ENCODE measurements at places on chromosomes 2 and 18. TPM values are rescaled to one million over a fixed set of nuclear protein-coding genes. Genes with fewer than 3 reads are reported as not detected.

LYG2 gene
- polyA plus RNA-seq: not detected

SPR gene
- polyA plus RNA-seq: not detected

RAB12 gene
- polyA plus RNA-seq: 1.0 TPM

IL18RAP gene
- not detected for polyA plus RNA-seq

TRIM43 gene
- not detected for polyA plus RNA-seq

TPGS2 gene
- 50.9 TPM for polyA plus RNA-seq

CYP26B1 gene
- not detected for polyA plus RNA-seq

- peaks cover 8% of the 10 kb centered on the region for H3K27me3 ChIP-seq
- no peak for DNase-seq
- H3K4me3 ChIP-seq: no peak overlapping the region
- no peaks in the 10 kb centered on the region for H3K4me1 ChIP-seq
- H3K36me3 ChIP-seq: no peaks in the 10 kb centered on the region
- no peak overlapping the region for H3K27ac ChIP-seq
Measured at GRCh38 chr2:33033606-33034081, 86.9 kb downstream of the LTBP1 start.

DNA sequence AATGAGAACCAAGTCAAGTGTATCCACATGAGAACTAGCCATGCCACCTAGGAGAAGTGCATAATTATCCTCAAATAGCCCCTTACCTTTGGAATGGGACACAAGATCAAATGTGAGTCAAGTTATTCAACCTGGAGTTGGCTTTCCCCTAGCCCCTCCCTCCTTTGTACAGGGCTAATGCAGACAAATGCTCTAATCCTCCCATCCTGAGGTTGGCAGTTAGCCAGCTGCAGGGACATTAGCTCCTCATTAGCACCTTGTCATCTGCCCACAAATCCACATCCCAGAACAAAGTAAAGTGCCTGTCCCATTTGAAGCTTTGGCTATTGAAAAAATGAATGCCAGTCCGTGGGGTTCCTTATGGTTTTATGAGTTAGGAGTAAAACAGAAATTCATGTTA lies 294.1 kb upstream of the FANCL start:
- no peak for DNase-seq
- H3K4me1 ChIP-seq: no peaks in the 10 kb centered on the region

GRCh38 chr18:75984853-75985252 lies 510.2 kb downstream of the ZNF516 start:
- no peak overlapping the region for H3K4me3 ChIP-seq
- no peaks in the 10 kb centered on the region for H3K4me1 ChIP-seq
- no peak overlapping the region for H3K27ac ChIP-seq
- no peaks in the 10 kb centered on the region for H3K36me3 ChIP-seq

GRCh38 chr18:74652392-74652988 lies 54.8 kb downstream of the ZNF407 start:
- H3K36me3 ChIP-seq: peaks cover 7% of the 10 kb centered on the region
- no peaks in the 10 kb centered on the region for H3K27me3 ChIP-seq
- peaks cover 1% of the 10 kb centered on the region for H3K4me1 ChIP-seq
- no peak overlapping the region for H3K4me3 ChIP-seq
- peak; percentile 5 for DNase-seq
- H3K27ac ChIP-seq: no peak overlapping the region

- peaks cover 29% of the 10 kb centered on the region for H3K27me3 ChIP-seq
- H3K4me3 ChIP-seq: no peak overlapping the region
- DNase-seq: no peak
- no peaks in the 10 kb centered on the region for H3K36me3 ChIP-seq
- H3K27ac ChIP-seq: no peak overlapping the region
Measured at GRCh38 chr2:235458839-235459273, 35.0 kb upstream of the AGAP1 start.

DNA sequence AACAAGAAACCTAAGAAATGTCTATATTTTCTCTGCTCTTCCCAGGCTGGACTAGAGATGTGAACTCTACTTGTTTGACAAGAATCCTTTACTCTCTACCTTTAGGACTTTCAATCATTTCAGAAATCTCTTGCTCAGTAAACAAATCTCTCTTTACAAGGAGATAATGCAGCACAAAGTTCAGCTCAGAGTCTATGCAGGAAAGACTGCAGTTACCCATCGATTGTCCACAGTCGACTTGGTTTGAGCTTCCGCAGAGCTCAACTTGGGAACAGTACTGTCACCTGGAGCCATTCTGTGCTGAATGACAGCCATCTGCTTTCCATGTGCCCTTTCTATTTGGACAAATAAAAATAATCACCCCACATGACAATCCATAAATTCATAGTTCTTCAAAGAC lies 259.7 kb upstream of the STON1 start:
- peaks cover 8% of the 10 kb centered on the region for H3K27me3 ChIP-seq
- DNase-seq: no peak
- H3K4me3 ChIP-seq: no peak overlapping the region
- H3K4me1 ChIP-seq: peaks cover 4% of the 10 kb centered on the region
